Stimulated activated CD8-positive, alpha-beta memory T cell treated with anti-CD3 and anti-CD28 coated beads, Interleukin-2, amount 100 ng/mL, for 48 hours (primary cell): ENCODE measurements at places on chromosomes 5 and 9.

GRCh38 chr5:109610581-109610980 lies 79.1 kb upstream of the MAN2A1 start:
- no peak for DNase-seq

GRCh38 chr5:892394-893136 lies at the start of the genes BRD9 and TRIP13:
BRD9 (minus strand) TSS chr5:892801; CDS start chr5:892657, 144 bp downstream.
TRIP13 (plus strand) TSS chr5:892884; CDS start chr5:892999, 115 bp downstream.
- DNase-seq = peak; percentile 80

DNA sequence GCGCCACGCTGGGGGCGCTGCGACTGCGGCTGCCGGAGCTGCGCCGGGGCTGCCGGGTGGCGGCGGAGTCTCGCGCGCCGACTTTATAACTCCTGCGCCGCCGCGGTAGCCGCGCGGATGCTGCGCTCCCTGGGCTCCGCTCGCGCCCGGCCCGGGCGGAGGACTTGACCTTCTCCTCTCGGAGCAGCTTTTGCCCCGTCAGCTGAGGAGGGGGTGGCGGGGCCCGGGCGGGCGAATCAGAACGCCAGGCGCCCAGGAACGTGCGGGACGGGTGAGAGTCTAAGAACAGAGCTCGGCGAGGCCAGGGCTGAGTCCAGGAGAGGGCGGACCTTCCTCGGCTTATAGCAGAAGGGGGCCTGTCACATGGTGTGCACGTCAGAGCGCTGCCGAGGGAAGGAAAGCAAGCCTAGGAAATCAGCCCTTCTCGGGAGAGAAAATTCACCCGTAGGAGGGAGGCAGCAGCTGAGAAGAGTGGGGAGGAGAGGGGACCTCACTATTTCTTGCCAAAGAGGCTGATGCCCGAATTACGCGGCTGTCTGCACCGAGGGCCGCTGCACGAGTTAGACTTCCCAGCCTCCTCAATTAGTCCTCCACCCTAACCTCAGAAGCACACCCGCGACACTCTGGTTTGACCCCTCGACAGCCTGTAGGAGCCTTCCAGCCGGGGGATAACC lies at the start of gene FOXD1:
TSS of gene FOXD1 (minus strand) at position 315 of the 674 bp plus-strand sequence. CDS start 415 bp downstream, outside the sequence.
- no peak for DNase-seq

DNA sequence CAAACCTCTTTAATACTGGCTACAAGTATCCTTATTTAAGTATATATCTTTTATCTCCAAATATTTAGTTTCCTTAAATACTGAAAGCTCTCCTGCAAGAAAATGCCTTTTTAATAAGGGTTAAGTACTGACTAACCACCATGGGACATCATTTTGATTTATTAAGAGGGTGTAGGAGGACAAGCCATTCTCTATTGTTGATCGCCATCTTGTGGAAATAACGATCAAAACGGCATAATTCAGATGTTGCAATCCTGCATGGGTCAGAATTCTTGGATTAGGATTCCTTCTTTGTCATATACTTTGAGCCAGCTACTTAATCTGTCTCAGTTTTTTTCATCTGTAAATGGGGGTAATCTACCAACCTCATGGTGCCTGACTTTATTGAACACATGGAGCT lies 28.7 kb upstream of the C5orf46 start:
- no peak for DNase-seq

- no peak for DNase-seq
Observed at GRCh38 chr5:8714861-8715260, 831.0 kb downstream of the SEMA5A start.

DNA sequence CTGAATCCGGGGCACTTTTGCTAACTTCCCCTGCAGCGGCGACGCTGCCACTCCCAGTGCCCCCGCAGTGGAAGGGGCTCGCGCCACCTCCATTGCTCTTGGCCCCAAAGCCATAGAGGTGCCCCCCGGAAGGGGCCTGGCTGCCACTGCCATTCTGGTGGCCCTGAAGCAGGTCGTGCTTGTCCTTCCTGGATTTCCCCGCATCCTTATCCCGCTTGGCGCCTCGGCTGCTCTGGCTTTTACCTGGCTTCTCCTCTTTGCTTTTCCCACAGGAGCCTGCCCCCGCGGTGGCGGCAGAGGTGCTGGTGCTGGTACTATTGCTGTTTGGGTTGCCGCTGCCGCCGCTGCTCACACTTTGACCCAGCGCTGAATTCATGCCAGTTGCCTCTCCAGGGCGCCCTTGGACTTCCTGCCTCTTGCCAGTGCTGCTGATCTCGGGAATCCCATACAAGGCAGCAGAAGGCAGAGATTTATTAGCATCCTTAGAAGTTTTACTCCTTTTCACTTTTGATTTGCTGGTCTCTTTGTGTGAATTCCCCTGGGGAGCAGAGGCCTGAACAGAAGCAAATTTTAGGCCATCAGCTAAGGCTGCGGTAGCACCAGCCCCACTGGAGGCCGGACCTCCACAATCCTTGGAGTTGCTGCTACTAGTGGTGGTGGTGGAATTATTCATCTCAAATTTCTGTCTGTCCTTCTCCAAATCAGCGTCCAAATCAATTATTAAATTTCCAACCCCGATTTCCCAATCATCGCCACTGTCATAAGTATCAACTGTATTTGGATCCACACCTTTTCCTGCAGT lies 2.1 kb downstream of the ZNF608 start:
- no peak for DNase-seq

DNA sequence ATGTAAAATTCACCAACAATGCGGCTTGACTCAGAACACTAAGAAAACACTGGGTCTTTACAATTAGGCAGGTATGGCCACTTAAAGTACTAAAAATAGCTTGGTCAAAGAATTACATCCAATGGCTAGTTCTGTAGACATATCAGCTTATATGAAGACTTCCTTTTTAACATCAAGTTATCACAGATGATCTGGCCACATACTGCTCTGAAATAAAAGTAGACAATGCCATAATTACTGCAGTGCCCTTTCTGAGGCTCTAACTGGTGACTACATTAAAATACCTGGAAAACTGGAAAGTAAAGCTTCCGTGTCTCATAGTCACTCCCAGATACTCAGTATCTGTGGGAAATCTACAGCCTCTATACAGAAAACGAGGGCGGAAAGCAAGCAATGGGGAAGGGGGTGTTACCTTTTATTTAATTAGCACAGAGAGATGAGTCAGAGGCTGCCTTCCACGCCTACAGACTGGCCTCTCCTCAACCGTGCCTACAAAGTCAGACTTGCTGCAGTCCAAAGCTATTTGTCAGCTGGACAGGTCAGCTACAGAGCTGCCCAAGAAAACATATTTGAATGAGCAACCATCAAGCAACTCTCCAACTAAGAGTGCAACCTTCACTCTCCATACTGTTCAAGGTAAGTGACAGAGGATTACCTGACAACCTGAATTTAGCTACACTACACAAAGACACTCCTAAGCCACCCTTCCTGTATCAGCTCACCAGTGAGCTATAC lies 8.7 kb downstream of the SERINC5 start:
- DNase-seq = no peak

DNA sequence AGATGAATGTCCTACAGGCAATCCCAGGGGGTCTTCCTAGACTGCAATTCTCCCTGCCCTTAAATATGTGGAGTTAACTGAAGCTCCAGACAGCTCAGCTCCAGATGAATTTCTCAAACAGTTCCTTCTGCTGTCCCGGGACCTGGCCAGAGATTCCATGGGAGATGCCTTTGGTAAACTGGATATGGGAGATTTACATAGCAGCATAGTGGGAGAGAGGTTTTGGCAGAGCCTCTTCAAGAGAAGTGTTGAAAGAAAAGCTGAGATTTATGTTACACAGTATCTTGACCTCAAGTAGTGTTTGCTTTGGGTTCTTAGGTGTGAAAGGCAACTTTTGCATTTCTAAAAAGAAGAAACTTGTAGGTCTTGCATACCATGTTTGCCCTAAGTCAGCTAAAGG lies 364.9 kb downstream of the ARRDC3 start:
- no peak for DNase-seq

- no peak for DNase-seq
Observed at GRCh38 chr5:137399911-137400310, 99.2 kb downstream of the SPOCK1 start.

GRCh38 chr5:76565009-76565408 lies 58.2 kb downstream of the F2RL2 start:
- DNase-seq = no peak

- DNase-seq = no peak
Observed at GRCh38 chr5:180034564-180034963, 37.0 kb downstream of the RNF130 start.

DNA sequence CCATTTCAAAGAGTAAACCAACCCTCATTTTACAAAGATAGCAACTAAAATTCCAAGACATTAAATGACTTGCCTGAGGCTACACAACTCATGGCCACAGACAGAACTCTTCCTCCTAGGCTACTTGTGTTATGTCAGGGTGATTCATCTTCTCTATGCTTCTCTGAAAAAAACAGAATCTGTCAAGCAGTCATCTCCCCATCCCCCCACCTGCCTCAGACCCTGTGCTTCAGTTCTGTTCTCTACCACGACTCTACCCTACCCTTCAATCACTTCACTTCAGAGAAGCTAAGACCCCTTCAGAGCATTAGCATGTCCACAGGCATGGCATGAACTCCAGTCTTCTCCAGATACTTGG lies 277.7 kb upstream of the PTGER4 start:
- DNase-seq = no peak

DNA sequence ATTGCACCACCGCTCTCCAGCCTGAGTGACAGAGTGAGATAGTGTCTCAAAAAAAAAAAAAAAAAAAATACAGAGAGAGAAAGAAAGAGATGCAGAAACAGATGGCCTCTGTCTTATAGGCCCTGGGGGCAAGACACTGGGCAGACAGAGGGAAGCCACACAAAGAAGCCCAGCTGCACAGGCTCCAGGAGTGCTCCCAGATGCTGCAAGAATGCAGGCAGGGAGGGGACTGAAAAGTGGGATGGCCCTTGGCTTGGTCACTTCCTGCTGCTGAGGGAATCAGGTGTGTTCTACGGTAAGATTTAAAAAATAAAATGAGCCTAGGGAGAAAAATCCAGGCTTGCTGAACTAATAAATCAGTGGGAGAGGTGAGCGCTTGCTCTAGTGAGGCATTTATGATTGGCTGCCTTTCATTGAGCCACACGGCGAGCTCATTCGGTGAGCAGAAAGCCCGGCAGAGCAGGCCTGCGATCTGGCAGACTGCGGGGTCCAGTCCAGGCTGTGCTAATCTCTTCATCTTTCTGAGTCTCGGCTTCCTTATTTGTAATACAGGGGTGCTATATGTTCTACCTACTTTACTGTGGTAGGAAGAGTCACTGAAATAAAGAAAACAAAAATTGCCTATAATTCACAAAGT lies 80.6 kb downstream of the RAD23B start:
- DNase-seq = no peak

DNA sequence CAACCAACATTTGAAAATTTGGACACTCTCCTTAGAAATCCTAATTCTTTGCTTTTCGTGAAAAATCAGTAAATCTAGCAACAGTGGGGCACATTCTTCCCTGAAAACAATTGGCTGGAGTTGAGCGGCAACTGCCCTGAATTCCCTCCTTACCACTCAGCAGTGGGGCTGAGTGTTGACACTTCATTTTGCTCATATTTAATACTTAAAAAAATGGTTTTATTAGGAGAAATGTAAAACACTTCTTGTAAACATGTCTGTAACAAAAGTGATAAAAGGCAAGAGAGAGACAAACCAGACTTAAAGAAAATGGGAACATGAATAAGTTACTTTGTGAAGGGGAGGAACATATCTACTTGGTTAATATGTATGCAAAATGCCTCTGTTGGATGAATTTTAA lies 193.5 kb downstream of the CNTLN start:
- DNase-seq = no peak

DNA sequence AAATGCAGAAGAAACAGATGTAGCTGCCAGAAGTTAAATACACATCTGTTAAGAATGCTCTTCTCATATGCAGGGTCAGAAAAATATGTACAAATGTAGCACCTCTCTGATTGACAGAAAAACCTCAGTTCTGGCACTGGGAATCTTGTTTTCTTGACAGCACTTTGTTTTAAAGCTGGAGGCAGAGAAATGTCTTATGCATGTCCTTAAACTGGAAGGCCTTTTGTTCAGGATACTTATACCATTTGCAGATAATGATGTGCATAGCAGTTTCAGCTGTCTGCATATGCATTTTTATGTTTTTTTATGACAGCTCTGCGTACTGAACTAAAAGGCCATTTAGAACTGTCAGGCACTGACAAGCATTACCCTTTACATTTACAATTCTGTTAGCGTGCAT lies 567.9 kb downstream of the EBF1 start:
- DNase-seq = no peak

DNA sequence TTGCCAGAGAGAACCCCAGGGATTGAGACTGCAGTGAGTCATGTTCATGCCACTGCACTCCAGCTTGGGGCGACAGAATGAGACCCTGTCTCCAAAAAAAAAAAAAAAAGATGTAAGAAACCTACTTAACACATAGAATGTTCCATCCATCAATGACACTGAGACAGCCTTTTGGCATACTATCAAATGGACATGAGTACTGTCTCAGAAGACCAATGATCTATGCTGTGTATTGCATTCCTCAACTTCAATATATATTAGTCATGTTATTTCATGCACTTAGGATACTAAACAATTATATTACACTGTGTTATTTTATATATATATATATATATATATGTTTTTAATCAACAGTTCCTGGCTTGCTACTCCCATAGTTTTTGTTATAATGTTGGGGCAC lies 57.1 kb upstream of the ANKH start:
- no peak for DNase-seq

- DNase-seq = no peak
Observed at GRCh38 chr5:76583163-76584047, 39.8 kb downstream of the F2RL2 start.

DNA sequence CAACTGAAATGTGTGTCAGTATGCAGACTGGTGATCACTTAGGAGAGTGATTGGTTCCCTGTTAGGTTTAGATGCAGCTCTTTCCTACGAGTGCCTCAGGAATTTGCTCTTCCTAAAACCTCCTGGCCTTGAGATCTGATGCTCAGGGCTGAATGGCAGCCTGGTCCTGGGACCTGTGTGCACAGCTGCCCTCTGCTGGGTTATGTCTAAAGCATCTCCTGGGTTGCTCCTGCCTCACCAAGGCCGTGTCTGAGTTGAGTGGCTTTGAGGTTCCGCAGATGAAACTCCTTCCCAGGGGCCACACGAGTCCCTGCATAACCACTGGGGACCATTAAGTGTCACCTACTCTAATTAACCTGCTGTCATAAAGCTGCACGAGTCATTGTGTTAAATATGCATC lies 59.5 kb downstream of the MVB12B start:
- DNase-seq = no peak

- DNase-seq = no peak
Observed at GRCh38 chr5:81021486-81021885, 61.3 kb downstream of the RASGRF2 start.

DNA sequence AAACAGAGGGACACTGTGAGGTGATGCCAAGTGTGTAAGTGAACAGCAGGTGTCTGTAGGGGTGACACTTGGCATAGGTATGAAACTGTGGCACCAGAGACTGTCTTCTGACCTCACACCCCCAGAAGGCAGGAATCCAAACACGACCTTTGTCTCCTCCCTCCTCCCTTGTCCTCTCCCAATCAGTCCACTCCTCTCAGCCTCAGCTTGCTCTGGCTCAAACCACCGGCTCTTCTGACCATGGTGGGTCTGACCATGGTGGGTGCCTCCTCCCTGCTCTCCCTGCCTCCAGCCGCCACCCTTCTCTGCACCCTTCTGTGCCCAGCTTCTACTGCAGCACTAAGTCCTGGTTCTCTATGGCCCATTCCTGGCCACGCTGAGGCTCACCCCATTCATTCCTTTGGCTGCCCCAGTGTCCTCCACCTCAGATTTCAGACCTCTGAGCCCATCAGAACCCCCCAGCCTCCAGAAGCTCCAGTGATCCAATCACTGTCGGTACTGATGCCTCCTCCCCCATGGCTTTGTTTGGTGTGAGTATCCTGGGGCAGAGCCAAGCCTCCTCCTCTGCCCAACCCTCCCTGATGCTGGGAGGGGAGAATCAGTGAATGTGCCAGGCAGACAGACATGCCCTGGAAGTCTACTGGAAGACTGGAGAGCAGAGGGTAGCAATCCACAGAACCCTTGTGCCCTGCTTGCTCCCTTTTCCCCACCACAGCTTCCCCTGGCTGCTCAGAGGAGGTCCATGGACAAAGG lies 1.7 kb upstream of the ARID3C start:
- DNase-seq = no peak
